ENCODE measurements at places on chromosomes 1 and 21.

DNA sequence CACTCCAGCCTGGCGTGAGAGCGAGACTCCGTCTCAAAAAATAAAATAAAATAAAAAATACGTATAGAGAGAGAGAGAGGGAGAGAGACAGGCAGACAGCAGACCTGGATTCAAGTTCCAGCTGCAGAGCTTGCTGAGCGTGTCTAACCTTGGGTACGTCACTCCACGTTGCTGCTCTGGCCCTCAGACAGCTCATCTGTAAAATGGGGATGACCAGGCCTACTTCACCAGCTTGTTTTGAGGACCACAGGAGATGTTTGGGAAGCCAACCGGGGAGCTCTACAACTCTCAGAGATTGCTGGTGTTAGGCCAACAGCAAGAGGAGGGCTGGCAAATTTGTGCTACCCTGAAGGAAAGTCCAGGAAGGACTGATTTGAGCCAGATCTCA lies 499 bp upstream of the TRAF5 start:
- DNase-seq, result no peak

DNA sequence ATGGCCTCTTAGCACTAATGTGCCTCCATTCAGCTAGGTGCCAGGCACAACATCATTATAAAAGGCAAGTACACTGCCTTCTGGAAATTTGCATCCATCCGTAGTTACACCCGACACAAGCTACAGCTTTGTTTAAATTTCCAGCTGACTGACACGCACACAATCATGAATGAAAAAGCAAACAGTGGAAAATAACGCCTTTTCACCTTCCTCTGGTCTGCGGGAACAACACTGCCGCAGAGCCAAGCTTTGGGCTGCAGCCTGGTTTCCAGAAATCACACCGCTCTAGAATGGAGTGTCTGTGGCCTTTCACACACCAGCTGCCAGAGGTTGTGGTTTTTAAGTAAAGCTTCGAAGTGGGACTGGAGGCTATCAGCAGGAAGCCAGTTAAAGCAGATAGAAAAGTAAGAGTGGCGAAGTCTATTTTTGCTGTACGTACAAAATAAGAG lies 142.8 kb upstream of the COA6 start:
- no peak for DNase-seq

DNA sequence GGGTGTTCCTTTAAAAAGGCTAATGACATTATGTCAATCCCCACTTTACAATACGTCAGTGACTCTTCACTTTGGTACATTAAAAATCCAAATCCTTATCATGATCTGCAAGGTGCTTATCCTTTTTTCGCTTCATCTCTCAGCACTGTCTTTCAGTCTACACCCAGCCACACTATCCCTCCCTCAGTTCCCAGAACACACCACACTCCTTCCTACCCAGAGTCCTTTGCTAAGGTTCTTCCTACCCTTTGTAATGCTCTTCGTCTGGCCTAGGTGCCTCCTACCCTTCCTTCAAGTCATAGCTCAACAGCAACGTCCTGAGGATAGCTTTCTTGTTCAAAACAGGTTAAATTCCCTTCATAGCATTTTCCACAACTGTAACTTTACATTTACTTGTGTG lies 152.6 kb downstream of the RERE start:
- no peak for DNase-seq

DNA sequence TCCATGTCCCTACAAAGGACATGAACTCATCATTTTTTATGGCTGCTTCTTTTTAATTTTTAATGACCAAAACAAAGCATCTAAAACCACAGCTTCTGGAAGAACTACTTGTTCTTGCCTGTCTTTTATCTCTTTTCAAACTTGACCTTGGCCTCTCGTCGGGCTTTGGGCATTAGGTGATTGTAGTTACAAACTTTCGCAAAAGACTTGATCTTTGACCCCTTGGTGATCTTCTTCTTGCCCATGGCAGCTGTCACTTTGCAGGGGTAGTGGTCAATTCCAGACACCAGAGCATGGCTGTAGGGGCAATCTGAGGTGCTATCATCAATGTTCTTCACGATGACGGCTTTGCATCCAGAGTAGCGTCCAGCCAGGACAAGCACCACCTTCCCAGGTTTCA lies 67.8 kb downstream of the EPB41 start:
- no peak for DNase-seq

DNA sequence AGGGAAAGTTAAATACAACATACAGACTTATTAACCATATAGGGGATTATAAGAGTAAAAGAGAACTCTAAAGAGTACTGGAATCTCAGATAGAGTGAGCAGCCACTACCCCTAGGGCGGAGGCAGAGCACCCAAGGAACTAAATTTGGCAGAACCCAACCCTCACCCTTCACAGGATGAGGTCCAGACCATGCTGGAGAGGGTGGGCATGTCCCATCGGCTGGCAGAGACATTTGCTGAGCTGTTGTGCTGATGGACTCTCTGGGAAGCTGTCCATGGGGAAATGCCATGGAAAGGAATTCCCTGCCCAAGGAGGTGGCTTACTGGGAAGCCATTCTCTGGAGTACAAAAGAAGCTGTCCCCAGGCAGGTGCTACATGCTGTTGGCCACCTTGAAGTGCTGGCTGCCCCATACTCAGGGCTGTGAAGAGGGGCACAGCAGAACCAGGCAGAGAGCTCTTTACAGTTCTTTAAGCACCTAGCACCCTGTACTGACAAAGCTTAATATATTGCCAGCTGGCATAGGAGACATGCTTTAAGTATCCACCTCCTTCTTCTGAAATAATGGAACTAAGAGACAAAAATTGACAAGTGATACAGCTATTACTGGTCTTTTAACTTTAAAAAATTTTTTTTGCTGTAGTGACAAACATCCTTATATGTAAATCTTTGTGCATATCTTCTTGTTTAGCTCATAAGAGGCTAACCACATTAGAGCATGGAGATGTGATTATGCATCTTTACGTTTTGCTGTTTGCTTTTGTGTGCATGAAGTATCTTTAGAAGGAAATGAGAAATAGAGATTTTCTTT lies 29.6 kb downstream of the TSNAX start:
- no peak for DNase-seq

- no peak for DNase-seq
Observed at GRCh38 chr1:219279017-219279770, 105.5 kb downstream of the LYPLAL1 start.

GRCh38 chr1:179545321-179545720 lies 30.4 kb downstream of the NPHS2 start:
- DNase-seq, result no peak
